ENCODE measurements at places on chromosomes 7 and 10. TPM values are rescaled to one million over a fixed set of nuclear protein-coding genes. Genes with fewer than 3 reads are reported as not detected.

- DNase-seq, result no peak
Observed at GRCh38 chr7:66119245-66119850, 4.7 kb downstream of the CRCP start.

ADCYAP1R1 gene
- not detected for total RNA-seq

SPACDR gene
- total RNA-seq, result not detected

RBP4 gene
- total RNA-seq, result not detected

UFSP1 gene
- 5.6 TPM for total RNA-seq

GRCh38 chr7:17126413-17127268 lies 171.8 kb upstream of the AHR start:
- DNase-seq, result no peak

GRCh38 chr10:69146759-69147158 lies 22.8 kb downstream of the VPS26A start:
- DNase-seq, result no peak

HEPACAM2 gene
- not detected for total RNA-seq

- no peak for DNase-seq
Observed at GRCh38 chr10:47418321-47418720, 34.2 kb upstream of the ZNF488 start.

- DNase-seq, result no peak
Observed at GRCh38 chr7:73730485-73730884, 8.1 kb downstream of the ABHD11 start.

DNAH11 gene
- under 0.01 TPM for total RNA-seq

CRHR2 gene
- not detected for total RNA-seq

- DNase-seq, result peak; percentile 45
Observed at GRCh38 chr7:119197877-119198527, 973.5 kb downstream of the ANKRD7 start.

ARMS2 gene
- total RNA-seq, result not detected

ATG9B gene
- 0.32 TPM for total RNA-seq

GRCh38 chr7:29377718-29378117 lies 183.1 kb downstream of the CHN2 start:
- DNase-seq, result no peak

APBB1IP gene
- 4.3 TPM for total RNA-seq

GRCh38 chr10:2891770-2892124 lies 175.6 kb upstream of the PFKP start:
- DNase-seq, result no peak

DNA sequence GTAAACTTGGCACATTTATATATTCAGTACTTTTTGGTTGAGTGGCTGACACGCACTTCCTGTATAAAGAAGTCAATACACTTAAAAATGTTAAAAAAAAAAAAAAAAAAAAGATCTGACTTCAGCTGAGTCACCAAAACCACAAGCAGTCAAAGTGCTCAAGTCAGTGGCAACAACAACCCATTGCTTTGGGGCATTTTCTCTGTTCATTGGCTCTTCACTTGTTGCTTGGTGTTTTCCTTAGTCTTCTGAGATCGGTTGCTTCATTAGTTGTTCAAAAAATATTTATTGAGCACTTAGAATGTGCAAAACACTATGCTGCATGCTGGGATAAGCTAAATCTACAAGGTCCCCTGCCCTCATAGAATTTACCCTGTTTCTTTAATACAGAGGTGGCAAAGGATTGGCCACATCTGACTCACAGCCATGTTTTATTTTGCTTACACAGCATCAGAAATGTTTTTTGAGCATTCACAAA lies 63.7 kb downstream of the ZNRF2 start:
- peak; percentile 90 for DNase-seq

TRIM50 gene
- total RNA-seq, result not detected

DNA sequence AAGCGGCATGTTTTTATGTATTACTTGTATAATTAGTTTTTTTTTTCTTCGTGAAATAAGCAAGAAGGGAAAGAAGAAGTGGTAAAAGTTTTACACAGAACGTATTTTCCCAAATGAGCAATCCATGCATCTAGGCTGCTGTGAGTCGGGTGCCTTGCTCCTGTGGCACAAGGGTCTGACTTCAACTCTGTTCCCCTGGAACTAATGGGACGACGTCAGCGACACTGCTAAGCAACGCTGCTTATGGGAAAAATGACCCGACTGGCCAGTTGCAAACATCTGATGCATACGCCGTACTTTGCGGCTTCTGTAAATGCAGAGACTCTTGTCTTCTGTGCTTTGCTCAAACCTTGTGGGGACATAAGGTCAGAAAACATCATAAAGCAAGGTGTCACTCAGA lies 66.3 kb downstream of the MPP7 start:
- DNase-seq, result no peak

GRCh38 chr7:27124096-27124901 lies 6.3 kb downstream of the HOXA4 start:
- peak; percentile 67 for DNase-seq

GRCh38 chr7:47478017-47478344 lies 103.9 kb downstream of the TNS3 start:
- DNase-seq, result no peak

CTTNBP2 gene
- 3.2 TPM for total RNA-seq

- DNase-seq, result no peak
Observed at GRCh38 chr7:87001214-87001613, 58.2 kb downstream of the ELAPOR2 start.

- DNase-seq, result peak; percentile 21
Observed at GRCh38 chr10:74151879-74152722, 1.1 kb downstream of the ADK start.

PMS2 gene
- total RNA-seq, result 23.3 TPM

NANOS1 gene
- 1.9 TPM for total RNA-seq

- no peak for DNase-seq
Observed at GRCh38 chr10:12547301-12547771, 198.0 kb downstream of the CAMK1D start.

GRCh38 chr7:77657427-77658224 lies 38.6 kb upstream of the RSBN1L start:
- peak; percentile 59 for DNase-seq

GRCh38 chr7:100966542-100967291 lies 2.6 kb upstream of the MUC12 start:
- DNase-seq, result no peak

GBX1 gene
- total RNA-seq, result not detected

DNA sequence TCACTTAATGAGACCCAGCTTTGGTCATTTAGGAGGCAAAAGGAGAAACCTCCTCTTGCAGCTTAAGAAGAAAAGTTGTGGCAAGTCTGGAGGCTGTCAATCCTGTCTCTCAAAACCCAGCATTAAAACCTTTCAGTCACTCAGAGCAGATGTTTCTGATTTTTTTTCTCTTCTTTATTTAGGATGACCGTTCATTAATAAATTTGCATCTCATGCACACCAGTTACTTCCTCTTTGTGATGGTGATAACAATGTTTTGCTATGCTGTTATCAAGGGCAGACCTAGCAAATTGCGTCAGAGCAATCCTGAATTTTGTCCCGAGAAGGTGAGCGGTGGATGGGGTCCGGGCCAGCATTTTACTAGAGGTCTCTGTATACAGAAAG lies 32.0 kb downstream of the TMEM248 start:
- DNase-seq, result no peak

DNA sequence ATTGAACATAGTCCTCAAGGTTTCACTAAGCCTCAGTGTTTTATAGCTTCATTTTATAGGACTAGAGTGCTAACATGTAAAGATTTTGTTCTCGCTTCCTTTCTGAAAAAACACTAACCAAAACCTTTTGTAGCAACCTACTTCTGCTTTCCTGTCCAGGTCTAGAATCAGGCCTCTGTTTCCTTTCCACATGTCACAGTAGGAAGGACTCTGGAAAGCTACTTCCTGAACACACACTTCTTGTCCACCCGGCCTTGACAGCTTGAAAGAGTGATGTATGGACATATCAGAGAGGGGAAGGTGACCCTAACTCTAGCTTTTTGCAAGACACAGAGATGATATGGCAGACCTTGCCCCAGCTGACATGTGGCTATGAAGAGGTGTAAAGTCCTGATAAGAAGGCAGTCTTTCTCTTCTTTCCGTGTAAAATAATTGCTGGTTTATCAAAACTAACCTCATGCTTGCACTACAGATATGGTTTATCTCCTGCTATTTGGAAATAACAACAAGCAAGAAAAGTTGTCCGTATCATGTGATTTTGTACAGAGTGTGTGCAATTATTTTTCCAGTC lies 175.4 kb downstream of the SKAP2 start:
- DNase-seq, result no peak

DNA sequence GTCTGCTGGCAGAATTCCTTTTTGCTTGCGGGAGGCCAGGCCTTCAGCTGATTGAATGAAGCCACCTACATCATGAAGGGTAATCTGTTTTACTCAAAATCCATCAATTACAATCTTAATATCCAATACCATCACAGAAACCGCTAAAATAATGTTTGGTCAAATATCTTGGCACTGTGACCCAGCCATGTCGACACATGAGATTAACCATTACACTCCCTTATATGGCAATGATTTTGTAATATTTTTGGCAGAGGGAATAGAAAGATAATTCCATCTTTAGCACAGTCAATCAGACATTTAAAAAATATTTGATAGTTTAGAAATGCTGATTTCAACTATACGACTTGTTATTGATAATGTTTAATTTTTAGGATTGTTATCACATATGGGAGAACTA lies 36.5 kb upstream of the SLC39A12 start:
- DNase-seq, result no peak

GRCh38 chr7:128915841-128916642 lies 5.5 kb upstream of the KCP start:
- DNase-seq, result no peak

DNA sequence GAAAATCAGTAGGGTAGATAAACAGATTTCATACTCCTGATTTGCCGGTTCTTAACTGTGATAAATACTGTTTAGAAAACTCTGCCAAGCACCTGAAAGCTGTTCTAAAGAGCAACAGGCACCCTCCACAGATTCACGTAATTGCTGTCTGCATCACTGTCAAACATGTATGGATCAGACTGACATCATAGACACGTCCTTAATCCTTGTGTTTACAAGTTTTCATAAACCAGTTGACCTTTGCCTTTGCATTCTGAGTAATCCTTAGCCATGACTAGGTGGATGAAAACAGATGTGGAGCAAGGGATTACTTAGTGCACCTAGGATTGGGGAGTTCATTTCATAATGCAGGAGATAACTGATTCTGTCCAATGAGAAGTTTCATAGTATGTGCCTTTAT lies 41.6 kb downstream of the SLC39A12 start:
- DNase-seq, result peak; percentile 43
